Neural crest cell (in vitro differentiated cells): ENCODE measurements at places on chromosomes 2 and 18.

DNA sequence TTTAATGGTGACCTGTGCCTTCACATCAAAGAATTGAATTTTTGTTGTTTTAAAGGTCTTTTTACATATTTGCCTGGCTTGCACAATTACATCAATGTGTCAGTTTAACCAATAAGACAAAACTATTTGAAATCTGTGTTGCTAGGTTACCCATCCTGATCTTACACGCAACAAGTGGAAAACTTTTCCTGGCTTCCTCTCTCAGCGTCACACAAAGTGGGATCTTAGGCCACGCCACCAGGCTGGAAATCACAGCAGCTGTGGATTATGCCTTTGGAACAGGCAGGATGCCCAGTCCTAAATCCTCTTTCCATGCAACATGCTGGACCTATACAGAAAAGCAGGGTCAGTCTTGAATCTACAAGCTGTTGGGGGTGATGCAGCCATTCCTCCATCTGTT, 298.2 kb upstream of the HNRNPA3 start:
- no peak for DNase-seq

DNA sequence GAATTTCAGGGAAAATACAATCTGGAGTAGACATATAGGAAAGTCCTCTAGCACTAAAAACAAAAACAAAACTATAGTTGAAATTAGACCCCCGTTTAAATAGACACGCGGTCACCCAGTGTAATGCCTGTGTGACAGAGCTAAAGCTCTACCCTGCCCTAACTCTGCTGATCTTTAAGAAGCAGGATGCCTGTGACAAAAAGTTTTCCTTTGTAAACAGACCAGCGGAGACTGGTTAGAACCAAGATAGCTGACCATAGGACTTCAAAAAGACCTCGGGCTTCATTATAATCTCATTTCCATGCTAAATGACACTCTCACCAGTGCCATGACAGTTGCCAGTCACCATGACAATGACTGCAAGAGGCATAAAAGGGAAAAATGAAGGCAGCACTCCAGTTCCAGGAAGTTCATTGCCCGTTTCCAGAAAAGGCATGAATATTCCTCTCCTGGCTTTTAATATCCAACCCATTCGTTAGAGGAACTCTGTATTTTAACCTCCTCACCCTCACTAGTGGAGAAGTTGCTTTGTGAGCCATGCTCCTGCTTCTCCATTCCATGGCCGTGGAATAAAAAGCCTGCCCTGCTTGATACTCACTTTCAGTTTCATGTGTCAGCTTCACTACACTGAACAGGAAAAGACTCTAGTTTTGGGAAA, 157.2 kb upstream of the COPS8 start:
- no peak for DNase-seq

- peak; percentile 15 for DNase-seq
Observed at GRCh38 chr2:60152226-60152833, 401.1 kb downstream of the BCL11A start.

GRCh38 chr2:107215401-107216350, 329.7 kb upstream of the ST6GAL2 start:
- no peak for DNase-seq

DNA sequence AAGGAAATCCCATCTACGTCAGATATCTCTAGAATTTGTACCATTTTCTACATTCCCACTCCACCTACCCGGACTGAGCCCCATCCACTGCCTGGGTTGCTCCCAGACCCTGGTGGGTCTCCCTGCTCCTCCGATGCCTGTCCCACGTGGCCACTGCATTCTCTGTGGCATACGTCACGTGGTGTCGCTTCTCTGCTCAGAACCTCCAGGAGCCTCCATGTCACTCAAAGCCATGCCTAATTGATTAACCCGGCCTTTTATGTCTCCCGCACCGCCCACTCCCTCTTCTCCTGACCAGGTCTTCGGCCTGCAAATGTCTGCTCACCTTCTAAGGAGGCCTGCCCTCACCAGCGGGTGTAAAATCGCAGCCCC, 176.6 kb downstream of the HDAC4 start:
- peak; percentile 29 for DNase-seq

GRCh38 chr2:238596571-238597551, 170.1 kb downstream of the ASB1 start:
- DNase-seq = no peak

- DNase-seq = no peak
Observed at GRCh38 chr18:61261870-61262269, 71.4 kb upstream of the CDH20 start.

GRCh38 chr2:200306196-200306930, at the start of gene SPATS2L:
Gene SPATS2L (plus strand): TSS chr2:200306693. CDS start chr2:200389245, 82,552 bp downstream.
- DNase-seq = peak; percentile 56

- DNase-seq = no peak
Observed at GRCh38 chr2:178579006-178579405, 98.7 kb downstream of the PLEKHA3 start.

DNA sequence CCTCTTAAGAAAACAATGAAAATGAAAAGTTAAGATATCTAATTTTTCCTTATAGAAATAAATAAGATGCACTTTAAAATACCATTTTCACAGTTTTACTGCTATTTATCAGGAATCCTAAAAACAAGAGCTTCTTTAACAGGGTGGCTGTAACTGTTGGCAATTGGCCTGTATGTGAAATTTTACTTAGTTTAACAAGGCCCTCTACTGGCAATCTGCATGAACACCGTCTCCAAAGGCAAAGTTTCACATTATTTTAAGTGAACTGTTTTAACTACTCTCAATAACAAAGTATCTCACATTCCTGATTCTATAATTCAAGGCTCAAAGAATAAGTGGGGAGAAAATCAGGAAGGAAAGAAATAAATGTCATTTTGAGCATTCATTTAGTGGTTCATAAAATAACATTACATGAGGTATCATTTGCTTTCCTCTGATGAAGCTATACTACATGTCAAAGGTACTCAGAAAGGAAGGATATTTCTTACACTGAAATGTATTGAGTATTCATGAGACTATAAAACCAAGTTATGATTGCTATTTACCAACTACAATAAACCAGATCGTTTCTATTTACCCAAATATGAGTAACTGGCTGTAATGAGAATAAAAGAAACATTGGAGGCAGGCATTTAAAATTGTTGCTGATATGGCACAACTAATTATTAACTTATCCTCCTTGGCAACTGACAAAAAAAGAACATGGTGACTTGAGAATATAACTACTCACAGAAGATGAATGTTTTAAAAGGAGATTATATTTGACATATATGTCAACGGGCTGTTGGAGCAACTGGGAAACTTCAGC, 7.0 kb downstream of the NCKAP5 start:
- no peak for DNase-seq

DNA sequence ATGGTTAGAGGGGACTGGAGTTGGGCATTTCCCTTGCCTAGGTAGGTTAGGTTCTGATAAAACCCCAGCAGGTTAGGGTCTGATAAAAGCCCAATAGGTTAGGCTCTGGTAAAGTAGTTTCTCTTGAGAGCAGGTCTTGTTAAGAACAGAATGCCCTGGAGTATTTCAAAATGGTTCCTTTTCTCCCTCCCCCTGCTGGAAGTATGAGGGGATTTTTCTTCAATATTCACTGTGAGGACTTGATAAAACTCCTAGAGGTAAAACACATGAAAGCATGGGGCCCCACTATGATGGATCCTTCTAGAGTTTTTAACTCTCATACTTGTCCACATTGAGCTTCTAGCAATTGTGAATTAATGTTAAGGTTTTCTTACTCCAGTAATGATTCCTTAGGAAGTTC, 27.6 kb downstream of the ANKAR start:
- DNase-seq = no peak

DNA sequence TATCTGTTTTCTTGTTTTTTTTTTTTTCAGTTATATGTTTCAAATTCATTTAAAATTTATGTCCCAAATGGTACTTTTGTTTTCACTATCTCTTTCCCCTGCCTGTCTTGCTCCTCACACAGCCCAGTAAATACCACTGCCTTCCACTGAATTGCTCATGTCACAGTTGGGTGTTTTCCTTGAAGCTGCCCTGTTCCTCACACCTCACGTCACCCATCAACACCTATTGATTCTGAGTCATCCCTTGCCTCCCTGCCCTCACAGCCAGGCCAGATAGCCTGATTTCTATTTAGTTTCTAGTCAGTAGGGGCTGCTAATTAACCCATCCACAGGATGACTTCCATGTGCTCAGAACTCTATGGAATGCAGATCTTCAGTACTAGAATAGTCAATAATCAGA, 25.3 kb downstream of the FSHR start:
- DNase-seq = no peak

DNA sequence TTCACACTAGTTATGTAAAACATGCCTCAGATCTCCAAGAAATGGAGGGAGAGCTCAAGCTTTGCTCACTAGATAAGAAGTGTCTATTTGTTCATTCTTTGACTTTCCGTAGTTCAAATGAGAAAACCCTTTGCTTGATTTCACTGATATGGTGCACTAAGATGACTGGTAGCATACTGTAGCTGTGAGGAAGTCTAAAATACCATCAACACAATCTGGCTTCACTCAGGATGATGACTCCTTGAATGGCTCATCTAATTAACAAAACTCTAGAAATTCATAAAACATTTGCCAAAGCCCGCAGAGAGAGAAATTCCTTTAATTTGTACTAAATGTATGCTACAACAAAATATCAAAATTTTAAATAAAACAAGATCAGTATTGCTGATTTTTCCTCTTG, 152.8 kb upstream of the STK17B start:
- no peak for DNase-seq

DNA sequence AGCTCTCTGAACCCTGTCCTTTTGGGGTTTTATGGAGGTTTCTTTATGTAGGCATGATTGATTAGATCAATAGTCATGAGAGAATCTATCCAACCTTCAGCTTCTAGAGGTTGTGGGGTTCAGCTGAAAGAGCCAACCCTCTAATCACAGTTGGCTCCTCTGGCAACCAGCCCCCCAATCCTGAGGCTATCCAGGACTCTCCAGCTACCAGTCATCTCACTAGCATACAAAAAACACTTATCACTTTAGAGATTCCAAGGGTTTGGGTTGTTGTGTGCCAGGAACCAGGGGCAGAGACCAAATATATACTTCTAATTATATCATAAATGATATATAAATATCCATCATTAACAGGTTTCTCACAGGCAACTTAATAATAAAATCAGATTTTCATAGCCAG, 11.7 kb downstream of the WDPCP start:
- DNase-seq = no peak

GRCh38 chr2:217650716-217651360, 352.0 kb downstream of the TNS1 start:
- peak; percentile 44 for DNase-seq

DNA sequence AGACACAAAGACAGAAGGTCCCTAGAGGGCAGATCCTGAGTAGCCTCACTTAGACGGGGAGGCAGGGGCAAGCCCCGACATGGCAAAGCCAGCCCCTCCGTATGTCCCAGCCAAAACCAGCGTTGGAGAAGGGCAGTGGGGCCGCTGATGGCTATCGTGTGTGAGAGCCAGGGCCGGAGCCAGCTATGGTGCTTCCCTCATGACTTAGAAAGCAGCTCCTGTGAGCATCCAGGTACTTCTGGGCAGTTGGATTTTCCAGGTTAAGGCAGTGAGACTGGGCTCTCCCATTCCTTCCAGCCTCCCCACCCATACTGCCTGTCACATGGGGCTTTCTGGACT, 31.2 kb upstream of the ROCK2 start:
- DNase-seq = no peak

GRCh38 chr2:119853777-119854399, 94.2 kb downstream of the PTPN4 start:
- no peak for DNase-seq

DNA sequence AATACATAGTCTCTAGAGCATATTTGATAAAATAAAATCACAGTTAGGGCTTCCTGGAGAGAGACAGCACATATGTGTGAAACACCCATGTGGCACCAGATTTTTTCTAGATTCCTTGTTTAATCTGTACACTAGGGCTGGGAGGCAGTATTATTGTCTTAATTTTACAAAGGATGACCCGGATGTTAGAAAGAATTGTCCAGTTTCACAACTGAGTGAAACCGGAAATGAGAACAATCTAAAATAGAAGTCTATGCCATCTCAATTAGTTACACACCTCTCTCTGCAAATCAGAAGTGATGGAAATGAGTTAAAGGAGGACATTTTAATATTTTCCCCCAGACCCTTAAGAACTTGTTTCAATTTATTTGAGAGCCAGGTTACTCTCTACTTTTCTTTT, 463.7 kb upstream of the DSEL start:
- no peak for DNase-seq

- DNase-seq = no peak
Observed at GRCh38 chr2:156435396-156435717, 822 bp upstream of the GPD2 start.

GRCh38 chr18:62717169-62717924, 2.0 kb downstream of the PHLPP1 start:
- no peak for DNase-seq

- peak; percentile 25 for DNase-seq
Observed at GRCh38 chr2:38835015-38835601, 40.6 kb downstream of the DHX57 start.

- DNase-seq = no peak
Observed at GRCh38 chr2:165369131-165369897, 100.2 kb upstream of the CSRNP3 start.

DNA sequence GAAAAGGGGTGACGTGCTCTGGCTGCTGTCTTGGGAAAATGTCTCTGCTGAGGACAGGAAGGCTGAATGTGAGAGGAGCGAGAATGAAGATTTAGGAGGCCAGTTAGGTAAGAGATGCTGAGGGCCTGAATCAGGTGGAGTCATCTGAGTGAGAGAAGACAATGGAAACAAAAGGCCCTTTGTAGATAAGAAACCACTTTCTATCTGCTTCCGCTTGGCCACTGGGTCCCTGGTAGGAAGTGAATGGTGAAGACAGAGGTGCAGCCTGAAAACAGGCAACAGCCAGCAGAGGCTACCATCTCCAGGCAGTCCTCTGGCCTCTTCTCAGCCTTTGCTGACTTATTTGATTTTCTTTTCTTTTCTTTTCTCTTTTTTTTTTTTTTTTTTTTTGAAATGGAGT, 374.0 kb upstream of the SLC14A2 start:
- no peak for DNase-seq

GRCh38 chr18:58911241-58911640, 46.6 kb downstream of the ZNF532 start:
- no peak for DNase-seq

DNA sequence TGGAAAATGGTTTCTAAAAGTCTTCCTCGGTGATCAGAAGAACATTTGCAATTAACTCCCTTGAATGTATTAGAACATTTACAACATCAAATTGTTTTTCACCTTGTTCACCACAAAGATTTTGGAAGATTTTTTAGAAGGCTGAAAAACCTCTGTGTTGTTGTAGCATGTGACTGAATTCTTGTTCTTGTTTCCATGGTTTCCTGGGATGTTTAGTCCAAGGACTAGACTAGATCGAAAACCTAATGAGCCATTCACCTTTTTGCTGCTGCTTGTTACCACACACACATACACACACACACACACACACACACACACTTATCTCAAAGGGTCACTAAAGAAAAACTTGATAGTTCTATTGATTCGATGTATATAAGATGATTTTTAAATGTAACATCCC, 380.0 kb downstream of the LRRTM4 start:
- no peak for DNase-seq

- DNase-seq = no peak
Observed at GRCh38 chr18:77560341-77560992, 310.8 kb downstream of the GALR1 start.

GRCh38 chr2:37672870-37673184, 1.4 kb upstream of the CDC42EP3 start:
- no peak for DNase-seq
